Iris pigment epithelial cell (primary cell): ENCODE measurements at places on chromosomes 3 and 15.
A peak's percentile ranks its signal among the peaks of the same experiment; 100 is the strongest.

DNA sequence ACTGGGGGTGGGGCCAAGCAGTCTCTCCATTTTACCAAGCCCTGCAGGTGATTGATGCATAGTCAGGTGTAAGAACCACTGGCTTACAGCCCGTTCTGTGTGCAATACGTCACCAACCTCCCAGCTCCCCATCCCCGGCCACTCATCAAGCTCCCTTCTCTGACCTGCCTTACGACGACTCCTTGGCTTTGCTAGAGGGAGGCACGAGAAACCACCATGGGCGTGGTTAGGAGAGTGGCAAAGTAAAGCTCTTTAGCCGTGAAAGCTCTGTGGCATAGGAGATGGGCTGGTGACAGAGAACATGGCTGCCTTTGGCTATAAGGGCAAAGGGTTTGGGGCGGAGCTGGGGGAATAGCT is 109.1 kb downstream of the BDH1 start:
- DNase-seq, result no peak

- no peak for DNase-seq
These were observed 222.3 kb downstream of the SCAPER start for GRCh38 chr15:76682833-76683232.

DNA sequence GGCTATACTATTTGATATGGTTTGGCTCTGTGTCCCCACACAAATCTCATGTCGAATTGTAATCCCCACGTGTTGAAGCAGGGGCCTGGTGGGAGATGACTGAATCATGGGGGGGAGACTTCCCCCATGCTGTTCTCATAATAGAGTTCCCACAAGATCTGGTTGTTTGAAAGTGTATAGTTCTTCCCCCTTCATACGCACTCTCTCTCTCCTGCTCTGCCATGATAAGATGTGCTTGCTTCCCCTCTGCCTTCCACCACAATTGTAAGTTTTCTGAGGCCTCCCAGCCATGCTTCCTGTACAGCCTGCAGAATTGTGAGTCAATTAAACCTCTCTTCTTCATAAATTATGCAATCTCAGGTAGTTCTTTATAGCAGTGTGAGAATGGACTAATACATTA is 290.1 kb upstream of the CHRM5 start:
- no peak for DNase-seq

GRCh38 chr3:148789146-148789545 is 38.5 kb upstream of the CPB1 start:
- peak; percentile 39 for DNase-seq

DNA sequence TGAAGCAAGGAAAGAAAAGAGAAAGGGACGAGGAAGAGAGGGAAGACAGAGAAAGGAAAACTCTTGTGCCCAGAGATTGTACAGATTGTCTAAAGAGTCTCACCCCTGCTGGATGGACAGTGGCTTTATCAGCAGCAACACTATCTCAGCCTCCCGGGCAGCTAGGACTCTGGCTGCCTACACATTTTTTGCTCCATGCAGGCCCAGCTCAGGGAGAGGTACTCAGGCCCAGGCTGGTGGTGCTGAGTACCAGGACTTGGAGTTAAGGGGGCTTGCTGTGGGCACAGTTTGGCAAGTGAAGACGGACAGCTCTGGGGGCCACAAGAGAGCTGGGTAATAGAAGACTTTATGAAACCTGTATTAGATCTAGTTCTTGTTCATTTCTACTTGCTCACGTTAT is 19.1 kb upstream of the RHCG start:
- no peak for DNase-seq
